M059J (cell line): ENCODE measurements at places on chromosomes 16 and 17. TPM values are rescaled to one million over a fixed set of nuclear protein-coding genes. Genes with fewer than 3 reads are reported as not detected.

The ASGR1 gene
- total RNA-seq: not detected in 2 replicates

The CES5A gene
- not detected in 2 replicates for total RNA-seq

The WWP2 gene
- 25.0 and 26.5 TPM in 2 replicates for total RNA-seq

The PABPN1L gene
- not detected in 2 replicates for total RNA-seq

The ZFP3 gene
- 2.2 and 3.2 TPM in 2 replicates for total RNA-seq

The ICAM2 gene
- 0.84 and 1.0 TPM in 2 replicates for total RNA-seq

The DCAKD gene
- total RNA-seq: 19.2 and 22.2 TPM in 2 replicates

The TMED6 gene
- not detected in 2 replicates for total RNA-seq

The FBXO39 gene
- 0.20 TPM in 1 of 2 replicates, not detected in the other for total RNA-seq

The WNT9B gene
- not detected in 2 replicates for total RNA-seq

The TPSG1 gene
- not detected in 2 replicates for total RNA-seq

The HSF5 gene
- not detected in 2 replicates for total RNA-seq

The GAS7 gene
- 0.02 TPM in 1 of 2 replicates, not detected in the other for total RNA-seq

The NUDT7 gene
- 5.1 and 8.9 TPM in 2 replicates for total RNA-seq

The NEUROD2 gene
- total RNA-seq: not detected in 2 replicates

The TMC6 gene
- 0.54 and 0.74 TPM in 2 replicates for total RNA-seq

The GRIN2C gene
- 0.02 TPM in 1 of 2 replicates, not detected in the other for total RNA-seq

The HEATR9 gene
- total RNA-seq: not detected in 2 replicates

The CMTM4 gene
- total RNA-seq: 15.2 and 18.4 TPM in 2 replicates

The NLRC3 gene
- total RNA-seq: not detected in 2 replicates

The GINS3 gene
- total RNA-seq: 26.3 and 27.1 TPM in 2 replicates

The TRPV3 gene
- 0.66 and 1.4 TPM in 2 replicates for total RNA-seq
